ENCODE measurements at places on chromosomes 13 and 19.

DNA sequence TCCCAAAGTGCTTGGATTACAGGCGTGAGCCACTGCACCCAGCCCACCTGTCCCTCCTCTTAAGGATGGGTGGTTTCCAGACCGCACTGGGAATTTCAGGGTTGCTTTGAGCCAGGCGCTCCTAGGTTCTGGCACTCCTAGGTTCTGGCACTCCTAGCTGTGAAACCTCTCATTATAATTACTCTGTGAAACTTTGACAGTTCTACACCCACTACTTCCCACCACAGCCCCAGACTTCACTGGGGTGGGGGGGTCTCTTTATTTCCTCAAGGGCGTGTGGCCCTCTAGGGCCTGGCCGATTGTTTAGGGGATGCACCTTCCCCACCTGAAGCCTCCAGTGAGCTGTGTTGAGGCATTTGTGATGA lies 2.3 kb upstream of the ADAMTS10 start:
- DNase-seq, result no peak

DNA sequence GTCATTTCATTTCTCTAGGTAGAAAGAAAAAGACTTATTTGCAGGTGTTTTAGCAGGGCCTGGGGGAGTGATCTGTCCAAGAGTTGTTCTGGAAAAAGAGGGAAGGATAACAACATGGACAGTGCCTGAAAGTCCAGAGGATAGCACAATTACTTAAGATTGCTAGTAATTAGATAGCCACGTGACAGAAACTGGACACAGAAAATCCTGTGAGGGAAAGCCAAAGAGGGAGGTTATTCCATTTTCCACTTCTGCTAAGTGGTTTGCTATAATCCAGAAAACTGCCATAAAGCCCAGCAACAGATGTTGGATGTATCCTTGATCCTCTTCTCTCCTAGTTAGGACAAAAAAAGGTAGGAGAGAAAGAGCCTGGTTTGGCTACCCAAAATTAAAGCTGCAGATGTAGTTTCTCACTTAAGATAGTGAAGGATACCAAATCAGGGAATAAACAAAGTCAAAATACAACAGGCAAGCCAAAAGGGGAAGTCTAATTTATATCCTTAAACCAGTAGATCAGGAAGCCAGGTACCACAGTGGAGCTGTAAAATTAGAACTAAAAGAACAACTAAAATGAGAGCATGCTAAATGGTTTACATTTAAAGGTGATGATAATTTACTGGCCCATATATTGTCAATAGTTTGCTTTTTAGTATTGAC lies 140.2 kb downstream of the VWA8 start:
- DNase-seq, result peak; percentile 63

DNA sequence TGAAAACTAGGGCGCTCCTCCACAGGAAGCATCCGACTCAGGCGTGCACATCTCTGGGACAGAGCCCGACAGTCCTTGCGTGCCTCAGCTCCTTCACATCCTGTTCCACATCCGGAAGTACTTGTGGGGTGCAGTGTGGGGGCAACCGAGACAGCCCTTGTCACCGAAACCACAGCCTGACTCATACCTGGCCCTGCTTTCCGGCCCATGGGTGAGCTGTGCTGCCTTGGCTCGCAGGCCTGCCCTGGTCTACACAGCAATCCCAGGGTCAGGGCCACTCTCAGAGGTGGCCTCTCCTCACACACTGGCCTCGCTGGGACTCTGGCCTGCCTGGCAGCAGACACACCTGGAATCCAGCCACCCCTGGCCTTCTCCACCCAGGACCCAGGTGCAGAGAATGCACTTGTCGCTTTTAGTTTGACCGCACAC lies 100.4 kb downstream of the STK24 start:
- no peak for DNase-seq

- no peak for DNase-seq
These were observed 8.6 kb downstream of the PTBP1 start for GRCh38 chr19:805600-806550.

DNA sequence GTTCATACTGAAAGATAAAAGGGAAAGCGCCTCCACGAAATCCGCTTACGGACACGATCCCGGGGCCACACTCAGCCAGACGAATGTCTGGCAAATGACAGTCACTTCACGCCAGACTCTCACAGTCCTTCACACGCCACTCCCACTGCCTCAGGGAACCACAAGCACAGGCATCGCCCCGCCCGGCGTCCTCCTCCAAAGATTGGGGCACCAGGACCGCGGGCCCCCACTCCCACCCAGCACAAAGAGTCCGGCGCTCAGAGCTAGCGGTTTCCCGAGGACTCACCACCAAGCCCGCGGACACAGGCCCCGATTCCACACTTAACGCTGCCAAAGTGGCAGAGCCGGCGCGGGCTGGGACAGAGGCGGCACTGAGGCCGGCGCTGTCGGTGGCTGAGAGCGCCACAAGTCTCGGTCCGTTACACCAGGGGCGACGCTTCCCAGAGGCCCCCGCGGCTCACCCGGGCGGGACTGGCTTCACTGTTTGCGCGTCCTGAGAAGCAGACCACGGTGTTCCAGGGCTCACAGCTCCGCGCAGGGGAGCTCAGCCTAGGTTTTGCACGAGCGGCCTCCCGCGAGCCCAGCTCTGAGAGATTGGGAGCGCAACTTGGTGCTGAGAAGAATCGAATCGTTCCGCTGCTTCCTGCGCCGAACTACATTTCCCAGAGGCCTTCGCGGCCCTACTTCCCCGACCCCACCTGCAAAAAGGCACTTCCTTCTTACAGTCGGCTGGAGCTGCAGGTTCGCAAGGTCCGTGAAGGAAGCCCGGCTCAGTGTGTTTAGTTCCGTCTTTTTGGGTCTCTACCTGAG lies at the start of gene ZNF569:
Gene ZNF569 (minus strand): TSS at position 647 of the 810 bp plus-strand sequence. CDS start 22,523 bp downstream, outside the sequence.
- DNase-seq, result peak; percentile 83

DNA sequence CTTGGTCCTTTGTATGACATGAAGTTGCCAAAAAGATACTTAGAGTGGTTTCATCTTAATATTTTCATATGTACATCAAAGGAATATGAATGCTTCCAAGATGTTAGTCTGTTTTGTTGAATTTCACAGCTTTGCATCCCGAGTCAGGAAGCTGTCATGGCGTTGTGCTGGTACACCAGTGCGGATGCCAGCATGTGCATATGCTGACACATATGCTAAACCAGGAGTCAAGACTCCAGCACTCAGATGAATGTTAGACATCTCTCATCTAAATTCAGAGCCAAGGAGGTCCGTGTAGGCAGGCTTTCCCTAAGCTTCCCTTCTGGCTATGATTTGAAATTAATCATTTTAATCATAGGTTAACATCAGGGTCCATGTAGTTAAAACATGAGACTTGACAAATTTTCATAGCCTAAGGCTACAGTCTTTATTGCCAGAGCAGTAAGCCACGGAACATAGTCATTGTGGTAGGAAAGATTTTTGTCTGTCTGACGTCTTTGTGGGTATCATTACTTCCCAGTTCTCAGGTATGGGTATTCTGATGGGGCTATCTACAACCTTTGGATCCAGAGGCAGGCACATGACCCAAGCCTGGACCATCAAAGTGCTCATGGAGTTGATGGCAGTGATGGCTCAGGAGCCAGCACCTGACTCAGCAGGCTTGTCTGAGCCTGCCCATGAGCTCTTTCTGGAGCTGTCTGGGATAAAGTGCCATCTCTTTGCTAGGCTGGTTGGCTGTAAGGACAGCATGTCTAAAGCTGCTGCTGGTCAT lies 246.1 kb downstream of the KCNRG start:
- no peak for DNase-seq

- DNase-seq, result no peak
These were observed 28.6 kb downstream of the PRAM1 start for GRCh38 chr19:8473648-8474476.

DNA sequence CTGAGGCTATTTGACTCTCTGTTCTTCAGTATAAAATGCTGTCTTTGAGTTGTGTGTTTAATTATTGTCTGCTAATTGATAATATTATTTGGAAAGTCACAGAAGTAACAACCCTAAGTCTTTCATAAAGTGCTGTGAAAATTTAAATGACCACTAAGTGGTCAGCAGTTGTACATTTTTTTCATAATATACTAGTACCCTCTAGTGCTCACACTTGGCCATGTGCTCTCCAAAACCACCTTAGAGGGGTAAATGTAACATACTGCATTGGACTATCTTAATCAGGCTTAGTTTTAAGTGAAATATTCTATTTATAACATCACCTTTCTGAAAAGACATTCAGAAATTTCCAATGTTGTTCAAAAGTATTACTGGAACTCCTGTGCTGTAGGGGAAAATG lies 745.3 kb downstream of the GPC5 start:
- no peak for DNase-seq

GRCh38 chr13:114017028-114017630 lies 43.3 kb upstream of the C13orf46 start:
- DNase-seq, result no peak

DNA sequence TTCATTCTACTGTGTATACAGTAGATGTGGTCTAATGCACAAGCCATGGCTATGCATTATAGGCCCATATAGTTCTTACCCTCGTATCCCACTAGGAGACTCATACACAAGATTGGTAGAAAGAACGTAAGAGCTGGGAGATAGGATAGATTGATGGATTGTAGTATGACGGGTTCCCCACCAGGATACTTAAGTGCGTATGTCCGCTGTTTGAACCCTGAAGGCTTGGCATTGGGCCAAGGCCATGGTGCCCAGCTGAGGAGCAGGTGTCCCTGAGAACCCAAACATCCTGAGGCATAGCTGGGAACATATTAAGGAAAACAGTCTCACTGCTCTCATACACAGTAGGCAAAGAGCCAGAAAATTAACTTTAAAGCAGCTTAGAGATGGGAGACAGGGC lies 617.5 kb upstream of the KLF12 start:
- no peak for DNase-seq

- DNase-seq, result no peak
These were observed 917 bp downstream of the FBXW9 start for GRCh38 chr19:12695514-12695913.

DNA sequence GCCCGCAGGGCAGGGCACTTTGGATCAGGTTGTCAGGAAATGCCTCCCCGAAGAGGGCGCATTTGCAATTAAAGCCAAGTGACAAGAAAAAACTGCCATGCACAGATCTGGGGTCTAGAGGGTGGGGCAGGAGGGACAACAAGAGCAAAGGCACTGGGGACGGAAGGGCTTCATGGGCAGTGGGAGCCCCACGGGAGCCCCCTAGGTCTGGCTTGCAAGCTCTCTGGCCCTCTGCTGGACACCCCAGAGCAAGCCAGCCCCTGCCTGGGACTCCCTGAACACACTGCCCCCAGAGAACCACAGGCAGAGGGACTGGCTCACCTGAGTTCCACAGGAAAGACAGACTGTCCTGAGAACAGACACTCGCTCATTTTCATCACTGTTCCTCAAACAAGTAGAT lies 30.2 kb upstream of the C19orf12 start:
- no peak for DNase-seq

GRCh38 chr13:76733671-76734070 lies 152.5 kb downstream of the KCTD12 start:
- DNase-seq, result no peak

DNA sequence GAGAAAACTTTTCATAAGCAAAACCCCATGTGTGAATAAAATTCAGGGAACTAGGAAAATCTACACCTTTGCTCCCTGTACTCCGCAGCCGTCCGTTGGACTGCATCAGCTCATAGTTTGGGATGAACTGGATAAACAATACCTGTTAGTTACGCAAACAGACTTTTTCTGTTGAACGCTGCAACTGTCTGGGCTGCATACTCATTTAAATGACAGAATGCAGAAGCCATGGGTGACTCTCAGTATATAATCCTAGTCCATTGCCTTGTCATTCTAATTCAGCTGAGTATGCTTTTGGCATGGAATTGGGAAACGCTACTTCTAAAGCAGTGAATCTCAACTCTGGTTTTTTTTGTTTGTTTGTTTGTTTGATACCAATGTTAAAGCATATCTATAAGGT lies 151.6 kb downstream of the SLITRK1 start:
- DNase-seq, result no peak

DNA sequence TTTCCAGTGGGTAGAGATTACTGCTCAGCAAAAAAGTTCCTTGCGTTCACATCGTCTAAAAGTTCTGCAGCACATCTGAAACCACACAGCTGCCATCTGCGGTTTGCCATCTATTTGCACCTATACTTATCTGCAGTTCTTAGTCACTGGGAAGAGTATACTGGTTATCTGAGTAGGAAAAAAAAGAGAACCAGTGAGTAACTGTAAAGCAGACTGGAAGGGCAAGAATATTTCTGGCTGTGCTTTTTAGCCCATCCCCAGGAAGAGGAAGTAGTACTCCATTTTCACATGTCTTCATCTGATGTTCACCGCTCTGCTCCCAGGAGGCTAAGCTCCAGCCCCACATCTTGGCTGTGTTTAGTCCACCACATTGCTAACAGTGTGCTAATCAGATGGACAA lies 35.6 kb downstream of the EFNB2 start:
- DNase-seq, result no peak

DNA sequence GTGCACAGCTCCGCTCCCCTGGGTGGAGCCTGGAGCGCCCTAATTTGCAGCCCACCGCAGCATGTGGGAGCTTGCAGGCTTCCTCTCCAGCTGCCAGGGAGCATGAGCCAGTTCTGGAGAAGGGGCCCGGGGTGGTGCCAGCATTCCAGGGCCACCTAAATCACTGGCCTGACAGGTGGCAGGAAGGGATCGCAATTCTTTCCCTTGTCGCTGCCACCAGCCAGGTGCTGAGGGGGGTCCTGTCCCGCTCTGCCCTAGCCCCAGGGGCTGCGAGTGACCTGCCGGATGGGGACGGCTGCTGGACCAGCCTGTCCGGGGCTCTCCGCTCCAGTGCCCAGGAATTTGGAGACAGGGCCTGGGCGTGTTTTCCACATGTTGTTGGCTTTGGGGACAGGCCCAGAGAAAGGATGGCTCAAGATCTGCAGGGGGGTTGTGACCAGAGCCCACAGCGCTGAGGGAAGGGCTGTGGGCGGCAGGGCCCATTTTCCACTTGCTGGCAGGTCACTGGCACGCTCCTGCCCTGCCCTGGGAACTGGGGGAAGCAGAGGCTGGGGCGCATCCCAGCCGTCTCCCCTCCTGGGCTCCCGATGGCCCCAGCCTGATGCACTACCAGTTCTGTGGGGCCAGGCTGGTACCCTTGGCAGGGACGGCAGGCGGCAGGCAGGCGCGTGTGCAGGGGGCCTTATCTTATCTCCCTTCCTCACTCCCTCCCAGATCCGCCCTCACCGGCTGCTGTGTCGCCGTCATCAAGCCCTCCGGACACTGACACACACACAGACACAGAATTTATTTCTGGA lies 9.5 kb downstream of the NDUFA11 start:
- no peak for DNase-seq

GRCh38 chr13:90352763-90353162 lies 994.7 kb upstream of the MIR17HG start:
- DNase-seq, result no peak

DNA sequence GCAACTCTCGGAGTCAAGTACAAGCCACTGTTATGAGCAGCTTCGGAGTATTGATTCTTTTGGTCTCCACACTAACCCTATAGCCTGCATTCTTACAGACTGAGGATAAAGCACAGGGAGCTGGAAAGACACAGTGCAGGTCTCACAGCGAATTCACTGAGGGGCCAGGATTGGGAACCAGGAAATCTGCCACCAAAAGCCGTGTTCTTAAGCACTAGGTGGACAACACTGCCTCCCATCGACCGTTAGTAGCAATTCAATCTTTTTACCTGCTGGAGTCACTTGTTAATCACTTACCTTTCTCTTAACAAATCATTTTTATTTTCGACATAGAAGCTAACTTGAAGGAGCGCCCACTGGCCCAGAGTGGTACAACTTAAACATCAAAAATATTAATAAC lies 6.3 kb downstream of the PMIS2 start:
- DNase-seq, result no peak
